Mesothelial cell of epicardium (in vitro differentiated cells): ENCODE measurements at places on chromosomes 5 and 9. TPM values are rescaled to one million over a fixed set of nuclear protein-coding genes. Genes with fewer than 3 reads are reported as not detected.

The ITK gene
- total RNA-seq: 0.09 TPM in 1 of 3 replicates, not detected in the others

The NEUROG1 gene
- not detected in 3 replicates for total RNA-seq

The SLC23A1 gene
- not detected in 3 replicates for total RNA-seq

The IFNA21 gene
- not detected in 3 replicates for total RNA-seq

The ATP10B gene
- total RNA-seq: 0.09 to 0.14 TPM in 2 of 3 replicates, not detected in the other

The CCL27 gene
- total RNA-seq: 0.61 to 0.84 TPM in 2 of 3 replicates, not detected in the other

The RUSC2 gene
- total RNA-seq: 33.5 to 36.1 TPM (median 34.5 TPM) in 3 replicates

The OMD gene
- total RNA-seq: not detected in 3 replicates

The SPATA9 gene
- total RNA-seq: 0.74 to 1.3 TPM (median 0.95 TPM) in 3 replicates

The TPPP gene
- total RNA-seq: 0.16 to 0.24 TPM (median 0.18 TPM) in 3 replicates

The FOXD4L6 gene
- total RNA-seq: 0.53 TPM in 1 of 3 replicates, not detected in the others

The CTXN3 gene
- total RNA-seq: not detected in 3 replicates

The TSSK1B gene
- 0.38 to 0.78 TPM (median 0.60 TPM) in 3 replicates for total RNA-seq

The THG1L gene
- total RNA-seq: 17.8 to 19.2 TPM (median 18.0 TPM) in 3 replicates

The CCDC192 gene
- total RNA-seq: 1.8 to 2.1 TPM (median 2.0 TPM) in 3 replicates

The GABRA6 gene
- not detected in 3 replicates for total RNA-seq

The AIF1L gene
- total RNA-seq: 20.0 to 23.1 TPM (median 20.6 TPM) in 3 replicates

The PCDHA1 gene
- not detected in 3 replicates for total RNA-seq

The MEIKIN gene
- not detected in 3 replicates for total RNA-seq

The ITGA1 gene
- 8.3 to 10.8 TPM (median 9.1 TPM) in 3 replicates for total RNA-seq

The SMIM33 gene
- total RNA-seq: not detected in 3 replicates

The EDIL3 gene
- 45.2 to 51.3 TPM (median 48.0 TPM) in 3 replicates for total RNA-seq

The ORM2 gene
- total RNA-seq: not detected in 3 replicates

The HSPB3 gene
- not detected in 3 replicates for total RNA-seq

The AK8 gene
- total RNA-seq: 1.5 to 2.1 TPM (median 2.0 TPM) in 3 replicates

The PCDHGA5 gene
- 0.51 to 0.66 TPM (median 0.52 TPM) in 3 replicates for total RNA-seq

The GPR150 gene
- total RNA-seq: not detected in 3 replicates

The PNPLA7 gene
- total RNA-seq: 5.3 to 5.7 TPM (median 5.6 TPM) in 3 replicates

The LCN1 gene
- not detected in 3 replicates for total RNA-seq

The SLC4A9 gene
- 1.8 to 2.5 TPM (median 2.2 TPM) in 3 replicates for total RNA-seq

The SH3RF2 gene
- 2.2 to 3.2 TPM (median 2.5 TPM) in 3 replicates for total RNA-seq

The CDO1 gene
- 9.9 to 13.1 TPM (median 11.8 TPM) in 3 replicates for total RNA-seq

The ZBTB26 gene
- total RNA-seq: 15.7 to 16.7 TPM (median 16.2 TPM) in 3 replicates

The DAP gene
- total RNA-seq: 76.0 to 79.8 TPM (median 77.8 TPM) in 3 replicates
